ENCODE measurements at places on chromosomes 12 and 14.

GRCh38 chr14:91396013-91396660 lies 21.5 kb downstream of the CCDC88C start:
- no peak for DNase-seq

DNA sequence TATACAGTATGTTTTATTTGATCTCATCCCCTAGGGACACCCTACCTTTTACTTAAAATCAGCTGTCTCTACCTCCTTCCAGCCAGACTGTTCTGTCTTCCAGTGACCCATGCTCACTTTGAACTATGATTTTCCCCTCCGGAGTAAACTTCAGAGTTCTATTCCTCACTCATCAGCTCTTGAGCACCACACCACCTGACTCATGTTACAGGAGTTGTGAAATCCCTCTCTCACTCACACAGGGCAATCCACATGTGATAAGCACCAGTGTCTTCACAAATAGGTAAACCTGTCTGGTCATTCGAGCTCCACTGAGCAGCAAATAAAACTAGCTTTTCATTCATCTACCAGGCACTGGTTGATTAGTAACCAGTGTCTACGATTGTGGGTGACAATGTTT lies 177.3 kb upstream of the BMP4 start:
- DNase-seq: no peak

GRCh38 chr12:21502164-21502496 lies 541 bp downstream of the GOLT1B start:
- DNase-seq: no peak

- DNase-seq: no peak
These were observed 265.6 kb upstream of the GARIN6 start for GRCh38 chr12:99381992-99382391.

- no peak for DNase-seq
These were observed 1.2 kb downstream of the KCNK13 start for GRCh38 chr14:90062822-90063539.

DNA sequence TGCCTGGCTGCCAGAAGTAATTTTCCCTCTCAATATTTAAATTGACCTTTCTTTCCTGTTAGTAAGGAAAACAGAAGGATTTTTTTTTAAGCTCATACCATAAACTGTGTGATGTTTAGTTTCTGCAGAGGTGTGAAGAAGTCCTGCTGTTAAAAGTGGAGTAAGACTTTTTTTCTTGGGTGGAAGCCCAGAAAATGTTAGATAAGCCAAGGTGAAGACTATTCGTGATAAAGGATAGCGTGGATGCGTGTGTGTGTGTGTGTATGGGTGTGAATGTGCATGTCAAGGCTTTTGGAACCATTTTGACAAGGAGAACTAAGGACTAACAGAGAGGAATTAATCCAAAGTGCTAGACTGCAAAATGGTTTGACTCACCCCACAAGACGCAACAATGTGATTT lies 152.9 kb upstream of the SEL1L start:
- DNase-seq: no peak

DNA sequence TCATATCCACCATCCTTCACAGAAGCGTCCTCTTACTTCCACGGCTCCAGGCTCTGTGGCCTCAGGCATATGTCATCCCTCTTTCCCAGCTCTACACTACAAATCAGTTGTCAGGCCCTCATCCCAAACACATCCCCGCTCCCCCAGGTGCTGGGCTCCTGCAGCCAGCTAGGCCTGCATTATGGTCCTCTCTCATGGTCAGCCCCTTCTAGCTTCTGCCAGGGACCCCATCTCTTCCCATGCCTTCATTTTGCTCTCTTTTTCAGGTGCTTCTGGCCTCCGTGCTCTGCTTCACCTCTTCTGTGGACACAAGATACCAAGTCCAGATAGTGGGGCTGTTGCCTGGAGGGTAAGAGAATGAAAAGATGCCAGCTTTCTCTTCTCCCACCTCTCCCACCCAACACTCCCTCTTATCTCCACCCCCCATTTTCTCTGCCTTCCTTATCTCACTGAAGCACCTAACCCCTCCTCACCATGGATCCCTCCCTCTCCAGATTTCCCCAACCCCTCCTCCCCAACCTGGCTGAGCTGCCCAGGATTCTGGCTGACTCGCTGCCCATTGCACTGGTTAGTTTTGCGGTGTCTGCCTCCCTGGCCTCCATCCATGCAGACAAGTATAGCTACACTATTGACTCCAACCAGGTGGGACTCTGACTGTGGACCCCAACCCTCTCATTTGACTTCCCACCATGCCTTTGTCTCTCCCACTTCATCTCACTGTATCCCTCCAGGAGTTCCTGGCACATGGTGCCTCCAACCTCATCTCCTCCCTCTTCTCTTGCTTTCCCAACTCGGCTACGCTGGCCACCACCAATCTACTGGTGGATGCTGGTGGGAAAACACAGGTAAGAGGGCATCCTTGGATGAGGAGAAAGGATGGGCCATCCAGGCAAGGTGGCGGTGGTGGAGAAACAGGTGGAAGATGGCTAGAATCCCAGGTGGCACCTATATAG lies 10.4 kb downstream of the B4GALNT1 start:
- no peak for DNase-seq

DNA sequence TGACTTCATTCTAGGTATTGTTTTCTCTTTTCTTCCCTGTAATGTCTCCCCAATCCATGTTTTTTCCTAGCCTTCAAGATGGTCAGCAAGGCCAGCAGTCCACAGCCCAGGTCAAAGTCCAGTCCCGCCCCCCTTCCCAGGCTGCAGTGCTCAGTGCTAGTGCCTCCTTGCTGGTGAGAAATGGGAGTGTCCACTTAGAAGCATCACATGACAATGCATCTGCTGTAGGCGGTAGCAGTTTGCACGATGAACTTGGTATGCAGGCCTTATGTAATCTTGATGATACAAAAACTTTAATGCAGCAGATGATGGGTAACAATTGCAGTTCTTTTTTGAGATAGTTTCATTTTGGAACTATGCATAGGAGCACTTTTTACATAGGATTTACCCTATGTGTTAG lies 88.4 kb downstream of the PCNX1 start:
- DNase-seq: no peak

All from left forelimb (tissue), 1 donor.